AG04449 (cell line): ENCODE measurements at places on chromosomes 7 and 10.

DNA sequence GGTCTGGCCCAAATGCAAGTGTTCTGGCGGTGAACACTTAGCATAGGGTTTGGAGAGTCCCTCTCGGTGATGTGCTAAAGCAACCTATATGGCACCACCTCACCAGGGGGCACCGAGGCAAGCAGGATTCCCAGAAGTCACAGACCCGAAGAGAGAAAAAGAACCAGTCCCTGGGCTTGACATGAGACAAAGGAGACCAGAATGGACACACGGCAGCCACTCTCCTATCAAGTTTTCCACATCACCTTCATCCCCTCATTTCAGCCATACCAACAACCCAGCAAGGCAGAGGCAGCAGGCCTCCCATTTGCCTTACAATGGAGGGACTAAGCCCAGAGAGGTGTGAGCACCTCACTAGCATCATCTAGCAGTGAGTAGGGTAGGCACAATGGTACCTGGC lies 19.7 kb downstream of the GPRIN2 start:
- no peak for DNase-seq

GRCh38 chr7:112580717-112581435 lies 100.1 kb downstream of the LSMEM1 start:
- DNase-seq, result no peak

- no peak for DNase-seq
Observed at GRCh38 chr7:24328894-24329293, 44.9 kb downstream of the NPY start.

DNA sequence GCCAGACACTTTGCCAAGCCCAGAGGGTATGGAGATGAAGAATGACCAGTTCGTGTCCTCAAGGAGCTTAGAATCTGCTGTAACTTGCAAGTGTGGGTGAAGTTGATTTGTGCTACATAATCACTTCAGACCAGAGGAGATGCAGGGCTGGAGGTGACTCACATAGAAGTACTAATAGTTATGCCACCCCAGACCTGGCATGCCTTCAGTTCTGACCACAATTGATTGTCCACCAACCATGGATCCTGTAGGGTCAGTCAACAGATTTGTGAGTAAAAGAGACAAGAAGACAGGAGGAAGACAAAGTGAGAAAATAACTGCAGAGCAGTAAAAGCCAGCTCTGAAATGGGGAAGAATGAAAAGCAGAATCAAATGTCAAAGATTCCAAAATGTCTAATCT lies 51.2 kb upstream of the BMPER start:
- DNase-seq, result no peak

DNA sequence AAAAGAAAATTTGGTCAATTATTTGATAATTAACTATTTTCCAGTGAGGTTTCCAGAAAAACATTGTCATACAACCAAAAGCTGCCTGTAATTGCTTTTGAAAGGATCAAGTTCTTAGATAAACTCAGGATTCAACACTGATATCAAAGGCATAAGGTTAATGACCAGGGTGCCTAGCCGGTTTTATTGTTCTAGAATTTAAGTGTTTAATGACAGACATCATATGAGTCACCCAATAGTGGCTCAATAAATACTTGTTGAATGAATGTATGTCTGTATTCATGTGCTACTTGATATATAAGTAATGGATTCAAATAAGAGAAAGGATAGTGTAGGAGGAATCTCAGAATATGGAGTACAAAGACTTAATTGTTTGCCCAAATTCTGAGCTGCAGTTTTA lies 196.1 kb upstream of the LRGUK start:
- DNase-seq, result no peak

DNA sequence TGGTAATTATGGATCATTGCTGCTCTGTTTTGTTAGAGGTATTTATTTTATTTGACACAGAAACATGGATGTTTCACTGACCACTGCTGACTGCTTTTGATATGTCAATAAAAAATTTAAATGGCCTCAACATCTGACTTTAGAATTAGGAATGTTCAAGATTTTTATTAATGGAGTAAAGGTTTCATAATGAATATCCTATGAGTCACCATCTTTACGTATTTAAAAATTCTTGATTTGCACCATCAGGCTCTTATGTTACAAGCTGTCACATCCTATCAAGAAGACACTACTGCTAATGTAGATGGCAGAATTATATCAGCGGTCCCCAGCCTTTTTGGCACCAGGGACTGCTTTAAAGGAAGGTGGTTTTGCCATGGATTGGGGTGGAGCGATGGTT lies 578.7 kb upstream of the NRP1 start:
- no peak for DNase-seq

- no peak for DNase-seq
Observed at GRCh38 chr10:73494877-73495225, 973 bp downstream of the PPP3CB start.

DNA sequence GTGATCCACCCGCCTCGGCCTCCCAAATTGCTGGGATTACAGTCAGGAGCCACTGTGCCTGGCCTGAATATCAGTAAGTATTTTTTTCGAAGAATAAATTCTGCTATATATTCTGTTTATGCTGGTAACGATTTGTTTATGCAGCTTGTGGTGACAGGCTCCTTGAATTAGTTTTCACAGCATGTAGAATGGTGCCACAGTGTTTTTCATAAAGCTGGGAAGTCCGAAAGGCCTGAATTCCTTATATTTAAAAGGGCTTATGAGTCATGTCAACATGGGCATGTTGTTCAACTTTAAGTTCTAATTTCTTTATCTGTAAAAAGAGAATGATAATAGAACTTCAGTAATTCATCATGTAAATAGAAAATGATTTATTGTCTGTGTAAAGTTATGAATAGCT lies 42.2 kb upstream of the WASL start:
- DNase-seq, result no peak

DNA sequence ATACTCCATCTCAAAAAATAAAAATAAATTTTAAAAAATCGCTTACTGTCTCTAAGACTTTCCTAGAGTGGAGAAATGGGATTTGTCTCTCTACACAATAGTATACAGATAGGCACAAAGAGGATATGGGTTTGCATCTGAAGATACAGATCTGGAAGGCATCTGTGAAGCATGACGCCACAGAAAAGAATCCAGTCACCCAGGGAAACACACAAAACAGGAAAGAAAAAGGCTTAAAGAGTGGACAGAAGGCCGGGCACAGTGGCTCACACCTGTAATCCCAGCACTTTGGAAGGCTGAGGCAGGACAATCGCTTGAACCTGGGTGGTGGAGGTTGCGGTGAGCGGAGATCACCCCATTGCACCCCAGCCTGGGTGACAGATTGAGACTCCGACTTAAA lies 61.3 kb downstream of the SKIDA1 start:
- DNase-seq, result no peak

DNA sequence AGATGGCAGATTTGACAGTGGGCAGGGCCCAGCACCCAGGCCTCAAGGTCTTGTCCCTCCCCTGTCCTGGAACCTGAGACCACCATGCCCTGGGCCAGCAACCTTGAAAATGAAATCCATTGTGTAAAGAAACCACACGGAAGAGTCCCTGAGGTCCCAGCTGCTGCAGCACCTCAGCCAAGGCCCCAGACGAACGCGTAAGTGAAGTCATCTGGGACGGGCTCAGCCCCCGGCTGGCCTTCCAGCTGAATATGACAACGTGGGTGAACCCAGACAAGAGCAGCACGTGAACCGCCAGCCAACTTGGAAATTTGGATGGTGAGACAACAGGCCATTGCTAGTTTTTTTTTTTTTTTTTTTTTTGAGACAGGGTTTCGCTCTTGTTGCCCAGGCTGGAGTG lies 70.3 kb downstream of the CYTH3 start:
- no peak for DNase-seq

- DNase-seq, result no peak
Observed at GRCh38 chr7:82156168-82156567, 287.4 kb downstream of the CACNA2D1 start.

DNA sequence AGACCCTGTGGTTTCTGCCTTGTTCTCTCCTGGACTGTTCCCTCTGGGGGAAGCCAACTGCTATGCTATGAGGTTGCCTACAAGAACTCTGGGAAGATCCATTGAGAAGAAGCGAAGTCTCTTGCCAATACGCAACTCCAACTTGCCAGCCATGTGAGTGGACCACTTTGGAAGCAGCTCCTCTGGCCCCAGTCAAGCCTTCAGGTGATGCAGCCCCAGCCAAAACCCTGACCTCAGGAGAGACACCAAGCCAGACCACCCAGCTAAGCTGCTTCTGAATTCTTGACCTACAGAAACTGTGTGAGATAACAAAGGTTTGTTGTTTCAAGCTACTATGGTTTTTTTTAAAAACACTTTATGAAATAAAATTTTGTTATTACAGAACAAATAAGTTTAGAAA lies 20.2 kb upstream of the MYL7 start:
- no peak for DNase-seq

GRCh38 chr7:139813689-139814088 lies 15.4 kb upstream of the TBXAS1 start:
- no peak for DNase-seq

- DNase-seq, result no peak
Observed at GRCh38 chr7:33399528-33400213, 270.3 kb downstream of the BBS9 start.

DNA sequence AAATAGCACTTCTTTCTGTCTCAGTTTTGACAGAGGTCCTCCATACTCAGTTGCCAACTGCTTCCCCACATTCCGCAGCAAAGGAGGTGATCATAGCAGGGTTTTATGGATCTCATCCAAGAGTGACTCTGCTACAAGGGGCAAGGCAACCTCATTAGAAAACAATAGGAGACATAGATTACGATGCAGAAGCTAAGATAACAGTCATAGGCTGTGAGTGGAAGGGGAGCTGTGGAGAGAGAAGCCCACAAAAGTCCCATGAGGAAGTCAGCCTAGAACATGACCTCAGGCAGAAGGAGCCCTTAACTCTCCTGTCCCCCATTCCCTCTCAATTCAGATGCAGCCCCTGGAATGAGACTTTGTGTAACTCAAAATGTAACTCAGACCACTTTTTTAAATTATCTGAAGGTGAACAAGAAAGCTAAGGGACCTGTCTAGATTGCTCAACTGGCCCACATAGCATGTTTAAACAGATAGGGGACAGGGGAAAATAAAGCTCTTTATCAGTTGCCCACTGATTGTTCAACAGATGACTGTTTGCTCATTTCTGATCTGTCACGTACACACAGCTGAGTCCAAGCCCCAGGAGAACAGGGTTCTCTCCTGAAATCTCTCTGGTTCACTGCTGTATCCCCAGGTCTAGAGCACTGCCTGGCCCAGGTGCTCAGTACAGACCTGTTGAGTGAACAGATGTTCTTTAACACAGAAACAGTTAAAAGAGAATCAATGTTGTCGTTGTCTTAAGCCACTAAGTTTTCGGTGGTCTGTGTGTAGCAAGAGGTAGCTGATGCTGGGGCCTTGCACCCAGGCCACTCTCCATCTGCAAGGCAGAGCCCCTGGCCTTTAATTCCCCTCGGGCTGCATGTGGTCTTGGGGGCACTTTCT lies 1.5 kb upstream of the NCOA4 start:
- DNase-seq, result no peak

GRCh38 chr10:45532480-45532879 lies 140.1 kb downstream of the ZFAND4 start:
- no peak for DNase-seq

DNA sequence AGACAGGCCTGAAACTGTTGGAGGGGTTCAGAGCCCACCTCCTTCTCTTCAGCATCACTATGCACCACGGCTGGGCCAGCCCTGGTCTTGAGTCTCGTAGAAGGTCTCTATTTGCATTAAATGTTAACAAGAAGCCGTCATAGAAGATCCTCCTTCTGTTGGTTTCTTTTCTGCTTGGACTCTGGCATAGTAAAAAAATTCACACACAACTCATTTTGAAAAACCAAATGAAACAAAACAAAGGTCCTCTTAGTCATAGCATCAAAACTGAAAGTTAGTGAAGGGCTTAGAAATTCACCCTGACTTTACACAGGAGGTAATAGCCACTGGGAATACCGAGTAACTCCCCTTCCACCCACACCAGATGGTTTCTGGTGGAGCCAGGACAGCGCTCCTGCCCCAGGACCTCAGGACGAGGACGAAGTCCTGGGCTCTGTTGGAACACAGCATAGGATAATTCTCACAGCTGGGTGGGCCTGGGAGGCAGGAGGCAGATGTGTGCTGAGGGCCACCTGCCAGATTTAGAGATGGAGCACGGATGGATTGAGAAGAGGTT lies 248.4 kb upstream of the KLF6 start:
- no peak for DNase-seq

DNA sequence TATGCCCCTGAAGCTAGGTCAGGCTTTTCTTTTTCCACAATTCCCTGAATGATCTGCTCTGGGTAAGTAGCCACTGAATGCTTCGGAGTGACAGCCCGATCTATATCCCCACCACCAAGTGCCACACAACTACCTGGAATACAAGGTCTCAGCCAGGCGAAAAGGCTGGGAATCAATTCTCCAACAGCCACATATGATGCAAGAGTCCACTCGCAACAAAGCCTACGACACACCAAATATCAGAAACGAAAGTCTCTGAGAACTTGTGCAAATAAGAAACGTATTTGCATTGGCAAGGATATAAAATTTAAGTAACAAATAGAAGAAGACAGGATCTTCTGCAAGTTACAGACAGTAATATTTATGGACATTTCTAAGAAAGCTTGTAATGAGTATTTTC lies 5.7 kb downstream of the HIPK2 start:
- DNase-seq, result no peak

DNA sequence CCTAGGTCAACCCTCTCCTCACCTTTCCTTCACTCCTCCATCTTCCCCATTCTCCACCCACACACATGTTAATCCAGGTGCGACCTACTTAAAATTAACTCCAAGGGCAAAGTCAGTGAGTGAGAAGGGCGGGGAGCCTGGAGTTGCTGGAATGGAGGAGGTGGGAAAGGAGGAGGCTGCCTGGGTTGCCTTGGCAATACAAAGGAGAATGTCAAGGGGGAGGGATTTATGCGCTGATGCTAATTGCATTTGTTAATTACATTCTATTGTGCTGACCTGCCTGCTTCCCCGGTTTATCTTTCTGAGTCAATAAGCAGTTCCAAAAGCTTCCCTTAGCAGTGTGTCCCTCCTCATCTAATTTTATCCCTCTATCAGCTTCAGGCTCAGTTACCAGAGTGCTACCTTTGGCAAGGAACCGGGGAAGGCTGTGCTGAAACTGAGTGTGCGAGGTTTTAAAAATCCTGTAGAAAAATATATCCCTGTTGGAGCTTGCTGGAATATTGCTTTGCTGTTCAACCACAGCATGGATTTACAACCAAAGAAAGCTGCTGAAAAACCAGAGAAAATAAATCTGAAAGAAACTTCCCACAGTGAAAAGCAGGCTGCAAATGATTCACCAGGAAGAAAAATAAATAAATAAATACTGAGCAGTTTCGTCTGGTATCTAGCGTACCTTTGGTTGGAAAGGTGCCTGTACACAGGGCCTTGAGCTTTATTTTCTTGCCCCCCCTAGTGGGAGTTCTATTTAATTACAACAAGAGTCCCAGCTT lies 113.2 kb upstream of the DGKB start:
- no peak for DNase-seq

DNA sequence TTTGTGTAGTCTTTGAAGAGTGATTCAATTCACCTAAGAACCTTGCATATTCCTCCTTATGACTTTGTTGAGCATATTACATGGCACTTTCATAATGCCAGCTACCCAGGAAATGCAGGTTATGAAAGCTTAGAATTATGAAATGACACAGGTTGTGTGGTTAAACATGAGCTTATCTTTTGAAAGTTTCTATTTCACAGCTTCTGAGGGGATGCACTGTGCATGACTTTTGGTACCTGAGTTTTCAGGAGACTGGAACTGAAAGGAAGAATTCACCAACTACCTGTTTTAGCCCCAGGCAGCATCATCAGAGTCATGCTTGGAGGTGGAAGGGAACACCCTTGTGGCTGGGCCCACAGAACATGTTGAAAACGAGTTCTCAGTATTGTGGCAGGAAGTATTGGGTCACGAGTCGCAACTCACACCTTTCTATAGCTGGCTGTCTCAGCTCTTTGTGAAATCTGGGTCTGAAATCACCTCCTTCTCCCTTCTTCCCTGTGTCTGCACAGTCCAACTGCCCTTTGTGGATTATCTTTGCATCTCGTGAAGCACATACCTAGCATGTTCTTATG lies 228.2 kb downstream of the PTEN start:
- no peak for DNase-seq
